ENCODE measurements at places on chromosomes 12 and 14.

- no peak for DNase-seq
These were observed 9.8 kb upstream of the RARG start for GRCh38 chr12:53241623-53242412.

- no peak for DNase-seq
These were observed 231.9 kb downstream of the SLC25A21 start for GRCh38 chr14:36940476-36940875.

GRCh38 chr14:89228921-89229639, 188.0 kb downstream of the FOXN3 start:
- DNase-seq, result peak; percentile 73

- peak; percentile 85 for DNase-seq
These were observed 42.1 kb upstream of the CTDSP2 start for GRCh38 chr12:57888409-57889157.

DNA sequence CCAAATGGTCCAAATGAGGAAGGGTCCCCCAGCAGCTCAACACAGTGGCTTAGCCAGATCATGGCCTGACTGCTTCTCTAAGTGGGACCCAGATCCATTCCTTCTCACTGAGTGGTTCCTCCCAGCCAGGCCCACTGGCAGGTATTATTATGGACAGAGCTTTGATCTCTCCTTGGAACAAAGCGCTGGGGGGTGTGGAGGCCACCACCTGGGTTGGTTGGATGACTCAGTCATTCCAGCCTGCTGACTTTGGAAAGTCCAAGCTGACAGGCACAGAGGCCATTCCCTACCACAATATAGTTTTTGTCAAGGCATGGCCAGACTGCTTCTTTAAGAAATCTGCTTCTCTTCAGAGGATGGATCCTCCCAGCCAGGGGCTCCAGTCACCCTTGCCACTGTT, 341.1 kb downstream of the BTG1 start:
- no peak for DNase-seq

DNA sequence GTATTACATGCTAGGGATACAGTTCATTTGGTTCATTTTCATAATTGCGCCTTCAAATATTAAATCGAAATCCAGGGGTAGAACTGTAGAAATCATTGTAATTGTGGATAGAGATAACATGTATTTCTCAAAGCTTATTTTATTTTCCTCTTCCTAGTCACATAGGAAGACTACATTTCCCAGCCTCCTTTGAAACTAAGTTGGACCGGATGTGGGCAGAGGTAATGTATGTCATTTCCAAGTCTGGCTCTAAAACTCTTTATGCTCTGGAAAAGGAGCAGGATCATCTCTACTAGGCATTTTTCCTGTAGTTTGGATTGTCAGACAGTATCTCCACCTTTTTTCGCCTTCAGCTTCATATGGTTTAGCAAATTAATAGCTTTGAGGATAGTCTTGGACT, 70.1 kb upstream of the CRY1 start:
- no peak for DNase-seq

- DNase-seq, result no peak
These were observed 8.8 kb downstream of the WASHC3 start for GRCh38 chr12:102053062-102053349.

GRCh38 chr12:87280893-87281292, 748.3 kb downstream of the C12orf50 start:
- no peak for DNase-seq

DNA sequence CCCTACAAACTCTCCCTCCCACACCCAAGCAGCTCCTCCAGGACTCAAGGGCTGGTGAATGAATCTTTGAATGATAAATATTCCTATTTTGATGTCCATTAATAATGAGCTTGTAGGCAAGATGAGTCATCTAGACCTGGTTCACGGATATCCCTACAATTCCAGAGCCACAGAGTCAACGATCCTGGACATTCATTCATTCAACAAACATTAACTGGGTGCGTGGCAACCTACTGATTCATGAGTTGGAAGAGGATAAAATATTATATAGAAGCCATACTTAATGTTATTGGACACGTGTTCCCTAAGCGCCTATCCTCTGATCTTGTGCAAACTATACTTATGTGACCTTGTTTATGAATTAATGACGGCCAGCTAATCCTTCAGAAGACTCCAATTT, 420 bp upstream of the OTUB2 start:
- DNase-seq, result no peak

DNA sequence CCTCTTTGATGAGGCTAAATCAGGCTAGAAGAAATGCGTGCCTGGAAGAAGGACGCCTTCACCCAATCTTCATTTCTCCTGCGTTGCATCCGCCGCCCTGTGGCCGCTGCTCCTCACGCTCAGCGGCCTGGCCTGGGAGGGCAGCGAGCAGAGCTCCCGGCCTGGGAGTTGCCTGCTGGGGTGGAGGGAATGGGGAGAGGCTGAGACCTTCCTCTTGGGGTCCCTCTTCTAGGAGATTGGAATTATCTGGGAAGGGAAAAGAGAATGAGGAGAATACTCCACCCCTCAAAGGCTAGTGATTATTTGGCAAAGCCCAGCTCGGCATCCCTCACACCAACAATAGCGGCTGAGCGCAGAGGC, 2.4 kb upstream of the HOXC12 start:
- DNase-seq, result no peak

- no peak for DNase-seq
These were observed 72.7 kb upstream of the GRIP1 start for GRCh38 chr12:66751432-66752113.

DNA sequence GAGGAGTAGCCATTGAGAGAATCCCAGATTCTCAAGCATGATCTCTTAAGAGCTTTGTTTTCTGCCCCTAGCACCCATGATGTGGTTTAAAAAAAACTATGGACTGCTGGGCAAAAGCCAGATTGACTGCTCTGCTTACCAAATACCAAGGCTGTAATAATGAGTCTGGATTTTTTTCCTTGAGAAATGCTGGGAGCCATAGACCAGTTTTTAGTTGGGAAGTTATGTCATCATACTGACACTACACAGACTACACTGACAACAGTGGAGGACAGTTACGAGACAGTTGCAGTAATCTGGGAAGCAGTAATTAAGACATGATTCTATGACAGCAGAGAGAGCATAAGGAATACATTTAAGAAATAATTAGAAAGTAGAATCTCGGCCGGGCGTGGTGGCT, 35.8 kb downstream of the SPATA7 start:
- DNase-seq, result no peak

GRCh38 chr12:108582978-108583770, 14.7 kb downstream of the TMEM119 start:
- no peak for DNase-seq

GRCh38 chr12:86837246-86837645, 581.1 kb upstream of the MGAT4C start:
- DNase-seq, result no peak

DNA sequence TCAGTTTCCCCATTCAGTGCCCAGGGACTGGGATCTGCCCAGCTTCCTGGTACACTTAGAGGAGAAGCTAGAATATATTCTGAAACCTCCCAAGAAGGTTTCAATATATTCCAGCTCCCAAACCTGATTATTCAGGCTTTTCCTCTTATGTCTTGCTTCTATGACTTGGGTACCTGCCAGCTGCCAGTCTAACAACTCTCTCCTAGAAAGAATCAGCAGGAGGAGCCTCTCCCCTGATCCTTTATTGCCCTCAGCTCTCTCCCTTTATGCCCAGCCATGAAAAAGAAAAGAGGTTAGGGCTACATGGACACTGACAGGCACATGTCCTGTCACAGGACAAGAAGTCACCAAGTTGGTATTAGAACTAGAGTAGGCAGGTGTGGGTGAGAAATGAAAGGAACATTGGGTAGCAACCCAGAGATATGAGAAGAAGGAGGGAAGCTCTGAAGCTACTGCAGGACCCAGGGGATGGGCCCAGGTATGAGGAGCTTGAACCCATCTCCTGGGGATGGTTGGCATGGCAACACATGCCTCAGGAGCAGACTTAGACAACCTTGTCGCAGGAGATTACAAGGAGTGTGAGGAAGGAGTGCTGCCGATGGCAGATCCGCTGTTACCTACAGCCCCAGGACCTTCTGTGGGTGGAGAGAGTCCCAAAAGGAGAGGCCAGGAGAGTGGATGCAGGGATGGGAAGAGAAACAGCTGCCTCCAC, 2.0 kb upstream of the CACNB3 start:
- DNase-seq, result no peak

DNA sequence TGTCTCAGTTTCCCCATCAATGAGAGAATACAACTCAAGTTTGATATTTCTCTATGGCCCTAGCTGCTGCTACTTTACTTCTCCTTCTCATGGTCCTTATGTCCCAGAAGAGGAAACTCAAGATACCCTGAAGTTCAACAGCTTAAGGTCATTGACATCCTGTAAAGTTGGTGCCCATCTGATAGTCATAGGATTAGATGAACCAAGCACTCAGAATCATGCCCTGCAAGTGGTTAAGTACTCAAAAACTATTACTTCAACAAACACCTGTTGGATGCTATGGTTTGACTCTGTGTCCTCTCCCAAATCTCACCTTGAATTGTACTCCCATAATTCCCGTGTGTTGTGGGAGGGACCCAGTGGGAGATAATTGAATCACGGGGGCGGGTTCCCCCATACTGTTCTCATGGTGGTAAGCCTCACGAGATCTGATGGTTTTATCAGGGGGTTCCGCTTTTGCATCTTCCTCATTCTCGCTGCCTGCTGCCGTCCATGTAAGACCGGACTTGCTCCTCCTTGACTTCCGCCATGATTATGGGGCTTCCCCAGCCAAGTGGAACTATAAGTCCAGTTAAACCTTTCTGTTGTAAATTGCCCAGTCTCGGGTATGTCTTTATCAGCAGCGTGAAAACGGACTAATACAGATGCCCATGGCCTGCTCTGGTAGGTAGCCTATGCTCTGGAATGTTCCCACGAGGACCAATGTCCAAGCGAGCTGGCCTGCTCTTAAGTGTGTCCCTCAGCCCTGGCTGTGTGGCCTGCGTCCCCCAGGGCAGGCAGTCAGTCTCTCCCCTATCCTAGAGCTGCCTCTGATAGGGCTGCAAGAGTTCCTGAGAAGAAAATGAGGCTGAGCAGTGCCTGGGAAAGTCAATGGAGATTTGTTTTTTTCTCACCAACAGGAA, 18.1 kb downstream of the CAMKK2 start:
- no peak for DNase-seq

- no peak for DNase-seq
These were observed 51.4 kb downstream of the PLEKHG7 start for GRCh38 chr12:92753976-92754885.

- no peak for DNase-seq
These were observed 4.9 kb upstream of the HDAC7 start for GRCh38 chr12:47824635-47825034.

DNA sequence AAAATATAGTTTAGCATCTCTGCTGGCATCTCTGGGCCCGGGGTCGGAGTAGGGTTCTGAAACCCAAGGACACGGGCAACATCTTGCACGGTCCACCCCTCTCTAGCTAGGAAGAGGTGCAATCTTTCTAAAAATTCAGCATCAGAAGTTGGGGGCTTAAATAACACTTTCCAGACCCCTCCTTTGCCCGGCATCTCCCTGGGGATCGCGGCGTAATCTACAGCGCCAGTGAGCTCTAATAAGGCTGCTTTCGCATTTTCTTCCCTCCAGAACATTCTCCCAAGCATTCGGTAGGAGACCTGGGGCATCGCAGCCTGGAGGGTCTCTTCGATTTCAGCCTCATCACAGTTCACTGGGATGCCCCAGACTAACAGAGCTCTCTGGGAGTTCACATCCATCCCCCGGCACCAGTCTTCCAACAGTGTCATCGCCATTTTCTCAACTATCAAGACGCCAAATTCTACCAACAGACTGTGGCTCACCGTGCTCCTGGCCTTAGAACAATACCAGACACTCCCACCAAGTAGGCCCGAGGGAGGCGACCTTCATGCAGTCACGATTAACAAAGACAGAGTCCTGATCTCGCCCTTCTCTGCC, 880 bp downstream of the PNMA1 start:
- no peak for DNase-seq

DNA sequence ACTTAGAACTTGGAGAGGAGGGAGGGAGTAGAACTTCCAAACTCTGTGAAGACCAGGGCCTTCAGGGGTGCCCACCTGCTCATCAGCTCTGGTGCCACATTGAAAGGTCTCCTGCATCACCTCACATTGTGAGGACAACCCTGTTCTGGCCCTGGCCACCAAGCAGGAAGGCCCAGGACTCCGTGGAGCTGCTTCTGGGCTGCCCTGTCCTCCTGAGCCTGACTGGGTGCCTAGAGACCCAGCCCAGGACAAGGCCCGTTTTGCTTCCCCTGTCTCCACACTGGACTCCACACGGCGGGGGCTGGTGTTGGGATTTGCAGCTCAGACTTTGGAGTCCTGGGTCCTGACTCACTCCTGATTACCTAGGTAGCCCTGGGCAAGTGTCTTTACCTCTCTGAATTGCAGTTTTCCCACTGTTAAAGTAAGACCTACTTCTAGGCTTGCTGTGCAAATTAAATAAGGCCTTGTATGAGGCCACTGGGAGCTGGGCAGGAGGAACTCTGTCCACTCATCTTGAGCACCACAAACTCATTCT, 12.5 kb upstream of the KRT82 start:
- no peak for DNase-seq

- no peak for DNase-seq
These were observed 14.2 kb upstream of the SLC24A4 start for GRCh38 chr14:92308716-92309115.

GRCh38 chr12:126784328-126784921, 1482.5 kb upstream of the TMEM132C start:
- no peak for DNase-seq

All from ascending aorta (tissue), 2 donors.